ENCODE measurements at places on chromosomes 6 and 20.

- DNase-seq: no peak
Measured at GRCh38 chr20:62524505-62524911, 48.7 kb upstream of the GATA5 start.

GRCh38 chr20:3456648-3457047, 14.2 kb upstream of the ATRN start:
- no peak for DNase-seq

DNA sequence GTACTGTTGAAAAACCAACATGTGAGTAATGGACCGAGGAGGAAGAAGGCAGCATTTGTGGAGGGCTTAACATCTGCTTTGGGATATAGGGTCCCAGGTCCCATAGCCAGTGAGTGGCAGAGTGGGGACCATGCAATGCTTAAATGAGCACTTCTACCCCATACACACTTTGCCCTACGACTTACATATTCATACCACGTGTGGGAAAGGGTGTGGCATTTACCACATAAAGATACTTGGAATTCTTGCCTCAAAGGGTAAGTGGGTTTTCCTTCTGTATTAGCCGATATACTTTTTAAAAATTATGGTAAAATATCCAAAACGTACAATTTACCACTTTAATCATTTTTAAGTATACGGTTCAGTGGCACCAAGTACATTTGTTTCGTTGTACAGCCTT, 199.3 kb downstream of the BACH2 start:
- no peak for DNase-seq

GRCh38 chr6:92810913-92811312, 608.4 kb downstream of the EPHA7 start:
- DNase-seq: peak; percentile 27

DNA sequence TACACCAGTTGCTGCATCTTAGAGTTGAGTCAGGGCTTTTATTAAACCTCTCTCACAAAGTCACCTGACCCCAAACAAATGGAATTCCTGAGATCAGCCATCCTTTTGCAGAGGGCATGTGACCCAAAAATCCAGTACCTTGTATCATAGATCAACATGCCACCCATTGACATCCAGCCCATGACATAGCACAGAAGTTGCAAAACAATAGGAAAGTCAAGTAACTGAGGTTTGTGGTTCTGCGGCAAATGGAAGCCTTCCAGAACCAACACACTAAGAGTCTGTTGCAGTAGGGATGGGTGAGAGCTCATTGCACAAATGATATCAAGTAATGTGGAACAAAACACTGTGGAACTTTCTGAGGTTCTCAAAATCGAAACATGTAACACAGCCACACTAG, 111.2 kb downstream of the PDE7B start:
- peak; percentile 94 for DNase-seq

- DNase-seq: no peak
Measured at GRCh38 chr6:1226277-1227099, 85.4 kb upstream of the FOXQ1 start.

DNA sequence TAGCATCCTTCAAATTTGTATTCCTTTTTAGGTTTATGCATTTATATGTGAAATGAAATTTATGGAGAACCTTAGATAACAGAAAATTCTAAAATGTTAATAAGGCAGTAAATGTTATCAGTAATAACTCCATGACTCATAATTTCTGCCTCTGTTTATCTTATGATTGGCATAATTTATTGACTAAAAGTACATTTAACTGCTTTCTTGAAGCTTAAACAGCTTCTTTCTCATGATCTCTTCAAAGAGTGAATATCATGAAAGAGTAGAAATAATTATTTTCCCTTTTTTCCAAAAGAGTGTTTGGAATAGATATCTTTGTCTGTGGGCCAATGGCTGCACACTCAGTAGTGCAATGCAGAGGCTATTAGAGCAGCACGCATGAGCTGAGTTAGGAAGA, 91.3 kb downstream of the SHLD1 start:
- no peak for DNase-seq

GRCh38 chr6:92114091-92114675, 1305.2 kb downstream of the EPHA7 start:
- no peak for DNase-seq

DNA sequence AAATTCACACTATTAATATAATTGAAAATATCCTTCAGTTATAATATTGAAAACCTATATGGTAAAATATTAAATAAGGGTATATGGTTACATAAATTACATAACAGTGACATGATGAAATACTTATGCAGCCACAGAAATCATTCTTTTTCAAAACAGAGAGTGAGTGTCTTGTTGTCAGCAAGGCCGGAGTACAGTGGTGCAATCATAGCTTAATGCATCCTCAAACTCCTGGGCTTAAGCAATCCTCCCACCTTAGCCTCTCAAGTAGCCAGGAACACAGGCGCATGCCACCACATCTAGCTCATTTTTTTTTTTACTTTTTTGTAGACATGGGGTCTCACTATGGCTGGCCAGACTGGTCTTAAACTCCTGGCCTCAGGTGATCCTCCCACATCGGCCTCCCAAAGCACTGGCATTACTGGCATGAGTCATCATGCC, 40.4 kb downstream of the FAM8A1 start:
- no peak for DNase-seq

DNA sequence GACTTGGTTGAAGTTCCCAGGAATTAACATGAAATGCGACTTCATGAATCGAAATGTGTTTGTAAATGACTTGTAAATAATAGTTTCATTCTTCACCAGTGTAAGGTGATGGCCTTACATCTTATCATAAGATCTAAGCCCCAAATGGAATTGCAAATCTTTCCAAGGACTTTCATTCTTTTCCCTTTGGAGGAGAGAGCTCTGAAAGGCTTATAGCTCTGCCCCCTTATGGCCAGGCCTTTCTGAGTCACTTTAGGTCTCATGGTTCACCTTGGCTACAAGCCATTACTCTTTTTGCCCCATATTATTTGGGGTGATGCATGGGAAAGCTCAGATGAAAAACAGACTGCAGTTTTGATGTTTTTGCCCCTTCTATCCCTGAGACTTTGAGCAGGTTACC, 209.1 kb upstream of the BMP2 start:
- no peak for DNase-seq

GRCh38 chr6:47042275-47042791, at the start of gene ADGRF1:
Gene ADGRF1, minus strand, starts transcription at chr6:47042332. Its CDS starts 13,271 bp downstream, at chr6:47029061.
- no peak for DNase-seq

DNA sequence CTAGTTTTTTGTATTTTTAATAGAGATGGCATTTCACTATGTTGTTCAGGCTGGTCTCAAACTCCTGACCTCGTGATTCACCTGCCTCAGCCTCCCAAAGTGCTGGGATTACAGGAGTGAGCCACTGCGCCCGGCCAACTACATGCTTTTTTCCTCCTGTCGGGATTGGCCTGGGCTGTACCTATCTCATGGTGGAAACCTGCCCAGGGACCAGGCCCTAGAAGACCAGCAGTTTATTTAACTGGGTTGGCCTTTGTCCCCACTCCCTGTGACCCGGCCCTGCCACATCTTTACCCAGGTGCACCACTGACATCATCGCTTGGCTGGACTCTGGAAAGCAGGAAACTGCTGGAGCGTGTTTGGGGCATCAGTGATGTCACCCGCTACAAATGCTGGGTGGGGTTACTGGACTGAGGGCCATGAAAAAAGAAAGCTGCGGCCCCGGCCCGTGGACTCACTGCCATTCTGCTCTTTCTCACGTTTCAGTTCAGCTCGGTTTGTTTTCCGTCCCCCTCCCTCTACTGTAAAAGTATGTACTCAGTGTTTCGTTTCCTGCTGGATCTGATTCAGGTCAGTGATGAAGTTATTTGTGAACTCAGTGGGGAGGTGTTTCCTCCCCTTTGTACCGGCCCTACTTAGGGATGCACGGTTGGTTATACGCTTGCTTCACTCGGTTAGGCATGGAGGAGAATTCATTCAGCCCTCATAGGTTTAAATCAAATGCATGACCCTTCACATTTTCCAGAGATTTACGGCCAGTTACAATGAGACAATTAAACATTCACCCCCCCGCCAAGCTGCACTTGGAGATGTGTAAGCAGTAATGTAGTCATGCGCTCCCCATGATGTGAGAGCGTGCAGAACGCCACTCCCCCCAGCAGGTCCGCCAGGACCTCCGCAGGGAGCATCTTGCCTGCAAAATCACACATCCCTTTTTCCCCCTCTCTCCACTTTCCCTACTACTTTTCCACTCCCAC, 179.3 kb downstream of the MTHFD1L start:
- DNase-seq: peak; percentile 91

DNA sequence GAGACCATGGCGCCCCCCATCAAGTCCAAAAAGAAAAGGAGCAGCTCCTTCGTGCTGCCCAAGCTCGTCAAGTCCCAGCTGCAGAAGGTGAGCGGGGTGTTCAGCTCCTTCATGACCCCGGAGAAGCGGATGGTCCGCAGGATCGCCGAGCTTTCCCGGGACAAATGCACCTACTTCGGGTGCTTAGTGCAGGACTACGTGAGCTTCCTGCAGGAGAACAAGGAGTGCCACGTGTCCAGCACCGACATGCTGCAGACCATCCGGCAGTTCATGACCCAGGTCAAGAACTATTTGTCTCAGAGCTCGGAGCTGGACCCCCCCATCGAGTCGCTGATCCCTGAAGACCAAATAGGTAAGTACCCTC, 41.7 kb upstream of the NAA20 start:
- no peak for DNase-seq

GRCh38 chr6:40138273-40138720, 204.0 kb upstream of the MOCS1 start:
- no peak for DNase-seq

- no peak for DNase-seq
Measured at GRCh38 chr6:132736239-132736638, 21.5 kb downstream of the VNN2 start.
